T-helper 17 cell (primary cell): ENCODE measurements at places on chromosomes 6 and 20.

GRCh38 chr20:33843854-33844253 is 32.7 kb downstream of the CHMP4B start:
- no peak for DNase-seq

DNA sequence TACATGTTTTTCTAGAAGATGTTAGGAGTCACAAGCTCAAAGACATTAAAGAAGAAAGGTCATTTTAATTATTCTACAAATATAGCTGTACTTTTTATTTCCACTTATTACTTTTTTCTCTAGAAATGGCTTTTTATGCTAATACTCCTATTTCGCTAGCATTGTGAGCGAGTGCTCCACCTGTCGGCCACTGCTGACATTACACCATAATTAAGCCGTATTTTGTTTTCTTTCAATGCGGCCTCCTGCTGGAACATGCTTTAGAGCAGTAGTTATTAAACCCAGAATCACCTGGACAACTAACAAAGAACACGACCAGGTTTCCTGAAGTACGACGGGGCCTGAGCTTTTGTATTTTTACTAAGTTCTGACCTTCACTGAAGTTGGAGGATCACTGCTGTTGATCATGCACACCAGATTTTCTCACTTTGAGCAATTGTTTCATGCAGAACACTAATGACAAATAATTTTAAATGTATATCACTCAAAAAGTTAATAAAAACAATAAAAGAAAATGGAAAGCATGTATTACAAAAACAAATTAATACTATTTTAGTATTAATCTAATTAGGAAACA is 74.1 kb upstream of the PAK5 start:
- DNase-seq: peak; percentile 6

DNA sequence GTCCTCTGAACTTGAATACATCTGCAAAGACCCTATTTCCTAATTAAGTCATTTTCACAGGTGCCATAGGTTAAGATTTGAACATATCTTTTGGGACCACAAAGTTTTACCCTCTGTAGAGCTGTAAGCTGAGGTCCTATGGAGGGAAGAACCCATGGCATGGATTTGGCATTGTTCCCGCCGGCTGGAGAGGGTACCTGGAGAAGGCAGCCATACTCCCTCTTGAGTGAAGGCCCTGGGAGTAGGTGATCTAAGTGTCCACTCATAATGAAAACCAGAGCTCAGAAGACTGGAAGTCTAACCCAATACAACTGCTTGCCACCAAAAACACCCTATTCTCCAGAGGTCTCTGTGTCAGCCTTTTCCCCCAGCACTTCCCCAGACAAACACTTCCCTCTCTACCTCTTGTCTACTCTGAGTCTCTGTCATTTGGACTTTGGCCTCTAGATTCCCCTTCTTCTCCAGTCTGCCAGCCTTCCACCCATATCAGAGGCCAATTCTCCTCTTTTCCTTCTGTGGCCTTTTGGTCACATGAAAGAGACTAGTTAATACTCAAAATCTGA is 363.9 kb downstream of the MAFB start:
- no peak for DNase-seq

DNA sequence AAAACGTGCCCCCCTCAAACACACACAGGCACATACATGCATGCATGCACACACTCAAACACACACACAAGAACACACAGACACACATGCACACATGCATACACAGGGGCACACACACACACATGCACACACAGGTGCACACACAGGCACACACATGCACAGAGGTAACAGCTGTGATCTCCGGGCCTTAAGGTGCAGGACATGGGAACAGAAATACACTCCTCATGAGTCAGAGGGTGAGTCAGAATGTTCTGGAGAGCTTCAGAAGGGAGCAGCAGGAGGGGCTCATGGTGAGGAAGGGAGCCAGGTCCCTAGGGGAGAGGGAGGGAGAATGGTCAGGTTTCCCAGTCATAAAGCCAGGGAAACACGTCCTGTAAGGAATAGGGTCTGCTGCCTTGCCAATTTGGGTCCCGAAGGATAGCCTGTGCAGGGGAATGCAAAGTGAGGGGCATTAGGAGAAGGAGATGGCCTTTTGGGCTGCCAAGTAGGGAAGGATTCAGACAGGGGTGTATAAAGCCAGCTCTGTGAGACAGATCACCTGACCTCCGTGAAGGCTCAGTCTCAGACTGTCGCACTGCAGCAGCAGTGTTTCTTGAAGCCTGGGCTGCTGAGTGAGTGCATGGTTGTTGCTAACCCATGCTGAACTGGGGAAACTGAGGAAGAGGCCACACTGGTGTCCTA is 123.9 kb downstream of the MAFB start:
- DNase-seq: no peak

- no peak for DNase-seq
Observed at GRCh38 chr20:21067255-21067654, 38.9 kb downstream of the LINC00237 start.

DNA sequence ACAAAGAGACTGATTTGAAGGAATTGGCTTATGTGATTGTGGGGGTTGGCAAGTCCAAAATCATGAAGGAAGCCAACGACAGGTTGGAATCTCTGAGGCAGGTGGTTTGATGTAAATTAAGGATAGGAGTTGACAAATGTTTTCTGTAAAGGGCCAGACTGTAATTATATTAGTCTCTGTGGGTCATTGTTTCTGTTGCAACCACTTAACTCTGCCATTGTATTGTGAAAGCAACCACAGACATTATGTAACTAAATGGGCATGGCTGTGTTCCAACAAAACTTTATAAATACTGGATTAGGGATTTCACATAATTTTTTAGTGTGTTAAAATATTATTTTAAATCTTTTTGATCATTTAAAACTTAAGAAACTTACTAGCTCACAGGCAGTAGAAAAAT is 199.2 kb upstream of the MYLIP start:
- DNase-seq: no peak

DNA sequence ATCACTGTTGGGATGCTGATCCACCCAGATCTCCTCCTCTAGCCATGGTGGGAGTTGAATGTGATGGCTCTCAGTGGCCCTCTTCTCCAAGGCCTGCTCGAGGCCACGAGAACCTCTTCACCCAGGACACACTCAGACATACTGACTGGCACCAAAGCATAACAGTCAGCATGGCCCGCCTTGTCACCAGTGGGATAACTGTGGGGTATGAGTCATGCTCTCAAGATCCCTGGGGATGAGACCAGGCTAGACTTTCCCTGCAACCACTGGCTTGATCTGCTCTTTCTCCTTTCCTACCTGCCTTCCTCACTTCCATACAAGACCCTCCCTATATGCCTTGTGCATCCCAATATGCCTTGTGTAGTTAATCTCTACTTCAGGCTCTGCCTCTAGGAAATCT is 66.8 kb downstream of the RIN2 start:
- no peak for DNase-seq

DNA sequence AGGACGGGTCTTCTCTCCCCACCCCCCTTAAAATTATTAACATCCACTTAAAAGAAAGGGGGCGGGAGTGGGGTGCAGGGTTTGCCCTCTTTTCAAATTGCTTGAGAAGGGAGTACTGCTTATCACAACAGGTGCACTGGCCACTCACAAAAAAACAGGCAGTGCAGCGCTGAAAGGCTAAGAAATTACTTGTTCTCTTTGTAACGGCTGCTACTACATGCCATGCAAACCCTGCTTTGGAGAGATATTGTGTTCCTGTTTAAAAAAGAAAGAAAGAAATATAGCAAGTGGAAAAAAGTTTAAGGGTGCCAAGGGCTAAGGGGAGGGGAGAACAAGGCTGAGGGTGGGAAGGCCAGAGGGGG is 312.7 kb upstream of the JARID2 start:
- DNase-seq: no peak

- no peak for DNase-seq
Observed at GRCh38 chr6:27838945-27839625, 73.1 kb downstream of the OR2B2 start.

DNA sequence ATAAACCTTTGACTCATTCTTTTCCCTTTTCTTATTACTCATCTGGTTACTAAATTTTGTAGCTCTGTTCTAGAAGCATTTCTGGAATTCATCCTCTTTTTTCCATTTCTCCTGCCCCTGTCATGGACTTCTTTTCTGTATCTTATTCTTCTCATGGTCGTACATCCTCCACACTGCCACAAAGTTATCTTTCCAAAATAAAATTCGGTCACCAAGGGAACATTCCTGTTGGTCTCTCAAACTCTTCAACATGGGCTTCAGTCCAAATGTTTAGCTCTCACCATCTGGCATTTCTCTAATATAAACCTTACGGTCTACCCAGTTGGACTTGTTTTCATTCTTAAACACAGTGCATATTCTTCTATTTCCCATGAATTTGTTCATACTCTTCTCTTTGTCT is 428.8 kb upstream of the ID4 start:
- DNase-seq: no peak

- DNase-seq: no peak
Observed at GRCh38 chr20:24780674-24781417, 168.2 kb upstream of the CST7 start.

DNA sequence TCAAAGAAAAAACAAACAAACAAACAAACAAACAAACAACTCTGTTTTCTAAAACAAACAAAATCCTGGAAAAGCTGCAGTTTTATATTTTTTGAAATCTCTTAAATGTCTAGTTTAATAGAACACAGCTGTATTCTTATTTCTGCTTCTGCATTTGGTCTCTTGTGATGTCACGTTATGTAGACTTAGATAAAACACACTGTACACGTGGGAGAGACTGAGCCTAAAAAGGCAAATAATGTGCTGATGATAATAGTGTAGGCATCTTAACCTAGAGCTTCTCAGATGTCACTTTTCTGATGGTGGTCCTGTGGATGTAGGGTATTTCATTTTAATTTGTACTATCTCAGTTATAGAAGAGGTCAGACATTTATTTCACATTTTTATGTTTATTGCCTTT is 261.7 kb downstream of the UTRN start:
- no peak for DNase-seq

DNA sequence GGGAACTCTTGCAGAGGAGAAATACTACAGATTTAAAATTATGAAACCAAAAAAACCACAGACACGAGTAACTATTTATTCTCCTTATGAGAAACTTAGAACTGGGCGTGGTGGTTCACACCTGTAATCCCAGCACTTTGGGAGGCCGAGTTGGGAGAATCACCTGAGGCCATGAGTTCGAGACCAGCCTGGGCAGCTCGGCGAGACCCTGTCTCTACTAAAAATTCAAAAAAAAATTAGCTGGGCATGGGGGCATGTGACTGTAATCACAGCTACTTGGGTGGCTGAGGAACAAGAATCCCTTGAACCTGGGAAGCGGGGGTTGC is 36.8 kb downstream of the SSR1 start:
- DNase-seq: no peak

GRCh38 chr20:25040438-25040831 is 17.5 kb downstream of the ACSS1 start:
- no peak for DNase-seq
